ENCODE measurements at places on chromosomes 7 and 10.

GRCh38 chr10:107727767-107728317 lies 563.3 kb upstream of the SORCS1 start:
- DNase-seq = no peak

- DNase-seq = no peak
Observed at GRCh38 chr7:28179120-28180030, 1.2 kb downstream of the JAZF1 start.

- no peak for DNase-seq
Observed at GRCh38 chr7:94374721-94375566, 19.8 kb upstream of the COL1A2 start.

GRCh38 chr10:19656420-19657042 lies 159.7 kb upstream of the PLXDC2 start:
- DNase-seq = no peak

GRCh38 chr7:55533050-55533728 lies 39.1 kb downstream of the VOPP1 start:
- no peak for DNase-seq

- no peak for DNase-seq
Observed at GRCh38 chr7:50262916-50263690, 41.4 kb upstream of the IKZF1 start.

- DNase-seq = no peak
Observed at GRCh38 chr10:44913350-44914081, 2.4 kb downstream of the TMEM72 start.

GRCh38 chr10:131446171-131446570 lies 134.7 kb upstream of the TCERG1L start:
- no peak for DNase-seq

DNA sequence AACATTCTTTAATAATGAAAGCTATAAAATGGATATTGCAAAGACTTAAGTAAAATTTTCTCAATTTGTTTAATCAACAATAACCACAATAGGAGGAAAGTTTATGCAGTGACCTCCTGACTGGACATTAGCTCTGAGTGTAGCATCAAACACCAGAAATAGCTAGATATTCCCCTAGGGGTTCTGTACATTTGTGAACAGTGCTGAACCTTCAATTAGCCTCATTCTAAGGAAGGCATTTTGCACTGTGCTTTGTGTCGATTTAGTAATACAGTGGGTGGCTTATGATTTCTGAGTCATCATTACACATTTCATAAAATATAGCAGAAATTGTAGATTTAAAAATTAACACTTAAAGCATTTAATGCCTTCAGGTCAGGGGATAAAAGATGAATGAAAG lies 367.3 kb upstream of the PCDH15 start:
- DNase-seq = no peak

DNA sequence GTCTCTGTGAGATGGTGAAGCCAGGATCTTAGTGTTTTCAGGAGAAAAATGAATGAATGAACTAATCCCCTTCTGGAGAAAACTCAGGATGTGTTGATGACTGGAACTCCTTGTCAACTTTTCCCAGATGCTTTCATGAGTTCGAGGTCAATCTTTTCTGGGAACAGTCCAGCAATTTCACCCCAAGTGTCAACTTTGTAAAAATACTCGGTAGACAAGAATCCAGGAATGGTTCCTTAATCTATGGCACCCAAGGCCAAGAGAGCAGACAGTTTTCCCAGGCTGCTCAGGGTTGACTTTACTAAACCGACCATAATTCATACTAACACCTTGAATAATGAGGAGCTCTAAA lies 31.1 kb upstream of the LYZL1 start:
- DNase-seq = no peak

DNA sequence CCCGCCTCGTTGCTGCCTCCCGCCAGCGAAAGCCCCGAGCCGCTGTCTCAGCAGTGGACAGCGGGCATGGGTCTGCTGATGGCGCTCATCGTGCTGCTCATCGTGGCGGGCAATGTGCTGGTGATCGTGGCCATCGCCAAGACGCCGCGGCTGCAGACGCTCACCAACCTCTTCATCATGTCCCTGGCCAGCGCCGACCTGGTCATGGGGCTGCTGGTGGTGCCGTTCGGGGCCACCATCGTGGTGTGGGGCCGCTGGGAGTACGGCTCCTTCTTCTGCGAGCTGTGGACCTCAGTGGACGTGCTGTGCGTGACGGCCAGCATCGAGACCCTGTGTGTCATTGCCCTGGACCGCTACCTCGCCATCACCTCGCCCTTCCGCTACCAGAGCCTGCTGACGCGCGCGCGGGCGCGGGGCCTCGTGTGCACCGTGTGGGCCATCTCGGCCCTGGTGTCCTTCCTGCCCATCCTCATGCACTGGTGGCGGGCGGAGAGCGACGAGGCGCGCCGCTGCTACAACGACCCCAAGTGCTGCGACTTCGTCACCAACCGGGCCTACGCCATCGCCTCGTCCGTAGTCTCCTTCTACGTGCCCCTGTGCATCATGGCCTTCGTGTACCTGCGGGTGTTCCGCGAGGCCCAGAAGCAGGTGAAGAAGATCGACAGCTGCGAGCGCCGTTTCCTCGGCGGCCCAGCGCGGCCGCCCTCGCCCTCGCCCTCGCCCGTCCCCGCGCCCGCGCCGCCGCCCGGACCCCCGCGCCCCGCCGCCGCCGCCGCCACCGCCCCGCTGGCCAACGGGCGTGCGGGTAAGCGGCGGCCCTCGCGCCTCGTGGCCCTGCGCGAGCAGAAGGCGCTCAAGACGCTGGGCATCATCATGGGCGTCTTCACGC lies 825 bp downstream of the ADRB1 start:
- no peak for DNase-seq

DNA sequence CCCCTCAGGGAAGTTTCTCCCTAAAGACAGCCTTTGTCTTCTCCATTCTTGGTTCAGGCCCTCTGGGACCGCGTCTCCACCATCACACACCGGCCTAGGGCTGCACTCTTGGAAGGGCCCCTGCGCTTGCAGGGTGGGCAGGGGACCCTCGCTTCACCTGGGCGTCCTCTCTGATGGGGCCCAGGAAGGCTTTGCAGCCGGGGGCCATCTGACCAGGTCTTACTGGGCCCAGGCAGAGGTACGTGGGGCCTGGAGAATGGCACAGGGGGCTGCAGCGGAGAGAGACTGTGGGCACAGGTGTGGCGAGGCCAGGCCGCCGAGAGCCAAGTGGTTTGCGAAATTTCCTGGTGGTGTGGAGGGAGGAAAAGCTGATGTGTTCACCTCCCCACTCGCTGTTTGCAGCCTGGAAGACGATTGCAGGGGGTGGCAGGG lies 44.4 kb downstream of the ALOX5 start:
- no peak for DNase-seq

DNA sequence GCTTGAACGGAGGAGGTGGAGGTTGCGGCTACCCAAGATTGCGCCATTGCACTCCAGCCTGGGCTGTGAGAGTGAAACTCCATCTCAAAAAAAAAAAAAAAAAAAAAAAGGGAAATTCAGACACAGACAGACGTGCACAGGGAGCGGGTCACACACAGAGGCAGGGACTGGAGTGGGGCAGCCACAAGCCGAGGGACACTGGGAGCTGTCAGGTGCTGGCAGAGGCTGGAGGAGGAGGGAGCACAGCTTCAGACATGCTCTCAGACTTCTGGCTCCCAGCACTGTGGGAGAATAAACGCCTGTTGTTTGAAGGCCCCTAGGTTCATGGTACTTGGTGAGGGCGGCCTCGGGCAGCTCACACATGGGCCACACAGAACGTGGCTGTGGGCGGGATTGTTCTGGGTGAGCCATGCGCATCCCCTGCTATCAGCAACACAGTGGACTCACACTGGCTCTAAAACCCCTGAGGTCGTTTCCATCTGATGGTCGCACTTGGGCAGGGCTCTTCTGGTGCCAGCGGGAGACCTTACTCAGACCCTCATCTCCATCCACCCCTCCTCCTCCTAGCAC lies 375.9 kb downstream of the DNAJB6 start:
- DNase-seq = no peak

DNA sequence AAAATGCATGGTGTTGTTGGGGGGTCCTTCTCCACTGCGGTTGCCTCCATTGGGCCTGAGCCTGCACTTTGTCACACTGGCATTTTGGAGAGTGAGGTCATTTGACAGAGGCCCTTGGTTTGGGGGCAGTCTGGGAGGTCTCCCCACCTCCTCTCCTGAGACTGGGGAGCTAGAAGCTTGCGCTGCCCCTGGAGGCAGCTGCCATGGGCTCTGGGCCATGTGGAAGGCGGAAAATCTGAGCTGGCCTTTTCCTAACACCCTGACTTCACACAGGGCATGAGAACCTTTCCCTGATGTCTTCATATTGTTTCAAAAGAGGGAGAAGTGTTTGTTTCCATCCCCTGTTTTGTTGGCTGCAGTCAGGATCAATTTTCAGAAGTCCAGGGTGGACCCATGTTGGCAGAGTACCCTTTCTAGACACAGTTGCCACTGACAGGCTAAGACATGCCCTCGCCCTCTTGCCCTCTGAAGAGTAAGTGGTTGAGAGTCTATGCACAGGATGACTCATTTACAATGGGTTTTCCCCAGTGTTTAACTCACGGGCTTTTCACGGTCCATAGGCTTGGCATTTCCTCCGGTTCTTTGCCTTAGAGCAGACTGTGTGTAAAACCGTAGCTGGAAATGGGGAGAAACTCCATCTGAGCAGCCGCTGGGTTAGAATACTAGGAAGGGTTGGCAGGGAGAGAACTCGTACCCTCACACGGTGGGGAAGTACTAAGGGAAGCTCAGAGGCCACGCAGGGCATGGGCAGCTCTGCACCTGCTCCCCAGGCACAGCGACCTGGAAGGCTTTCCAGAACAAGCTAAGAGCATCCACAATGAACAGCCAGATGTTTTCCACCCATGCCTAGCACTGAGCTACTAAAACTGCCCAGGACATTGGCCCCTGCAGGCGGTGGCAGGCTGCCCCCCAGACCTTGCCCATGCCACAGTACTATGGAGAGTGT lies 655.0 kb downstream of the SDK1 start:
- no peak for DNase-seq

DNA sequence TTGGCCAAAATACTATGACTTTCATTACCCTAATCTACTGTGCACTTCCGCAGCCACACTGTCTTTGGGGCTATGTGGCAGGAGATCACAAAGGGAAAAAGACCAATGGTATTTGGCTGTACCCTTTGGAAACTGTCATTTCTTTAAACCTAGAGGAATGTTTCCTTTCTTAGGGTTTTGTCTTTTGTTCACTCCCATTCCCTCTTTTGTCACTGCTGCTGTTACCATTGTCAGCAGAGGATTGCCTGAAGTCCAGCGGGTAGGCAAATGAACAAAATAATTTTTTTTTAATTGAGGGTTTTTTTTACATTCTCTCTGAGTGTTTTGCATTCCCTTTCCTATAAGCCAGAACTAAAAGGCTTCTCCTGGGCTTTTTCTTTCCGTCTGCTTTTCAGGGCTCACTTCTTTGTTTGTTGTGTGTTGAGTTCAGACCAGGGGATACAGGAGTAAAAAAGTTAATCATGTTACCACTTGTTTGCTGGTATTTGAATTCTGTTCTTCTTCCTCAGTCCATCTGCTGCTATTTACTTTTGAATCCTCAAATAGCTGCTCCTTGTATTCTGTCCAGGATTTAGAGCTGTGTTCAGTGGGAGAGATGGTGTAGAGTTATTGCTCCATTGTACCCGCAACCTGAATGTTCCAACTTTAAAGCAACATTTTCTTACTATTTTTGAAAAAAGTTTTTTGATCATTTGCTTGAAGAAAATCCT lies 374.6 kb downstream of the SUGCT start:
- no peak for DNase-seq

GRCh38 chr10:22662733-22663330 lies 51.5 kb downstream of the PIP4K2A start:
- no peak for DNase-seq

GRCh38 chr7:106367018-106367420 lies 82.2 kb upstream of the NAMPT start:
- no peak for DNase-seq

DNA sequence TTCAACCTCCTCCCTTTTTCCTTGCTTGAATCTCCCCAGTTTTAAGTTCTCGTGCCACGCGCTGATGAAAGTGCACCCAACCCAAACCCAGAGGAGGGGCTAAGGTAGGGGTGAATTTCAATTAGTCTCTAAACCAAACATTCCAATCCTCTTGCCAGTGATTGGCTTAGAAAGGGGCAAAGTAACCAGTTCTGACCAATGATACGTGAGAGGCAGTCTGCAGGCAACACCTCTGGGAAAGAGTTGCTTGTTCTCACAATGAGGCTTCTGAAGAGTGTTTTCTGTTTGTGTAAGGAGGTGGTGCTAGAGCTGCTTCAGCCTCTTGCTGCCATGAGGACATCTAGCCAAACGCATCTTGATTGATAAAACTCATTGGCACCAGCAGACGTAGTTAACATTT lies 21.8 kb downstream of the SLC35G1 start:
- no peak for DNase-seq

- no peak for DNase-seq
Observed at GRCh38 chr10:132117146-132117545, 51.4 kb downstream of the JAKMIP3 start.

DNA sequence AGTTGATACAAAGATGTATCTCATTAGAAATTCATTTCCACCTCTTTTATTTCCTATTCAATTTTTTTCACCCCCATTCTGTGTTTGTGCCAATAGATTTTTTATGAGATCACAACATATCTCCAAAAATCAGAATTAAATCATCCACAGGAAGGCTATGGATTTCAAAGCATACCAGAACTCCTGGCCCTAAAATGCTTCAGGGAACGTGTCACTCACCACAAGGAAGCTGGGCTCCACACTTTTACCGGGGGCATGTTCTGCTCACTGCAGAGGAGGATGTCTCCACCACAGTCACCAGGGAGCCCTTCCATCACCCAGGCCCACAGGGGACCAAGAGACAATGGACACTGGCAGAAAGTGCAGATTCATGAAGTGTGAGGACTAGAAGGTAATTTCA lies 456.8 kb downstream of the KCNMA1 start:
- DNase-seq = no peak

DNA sequence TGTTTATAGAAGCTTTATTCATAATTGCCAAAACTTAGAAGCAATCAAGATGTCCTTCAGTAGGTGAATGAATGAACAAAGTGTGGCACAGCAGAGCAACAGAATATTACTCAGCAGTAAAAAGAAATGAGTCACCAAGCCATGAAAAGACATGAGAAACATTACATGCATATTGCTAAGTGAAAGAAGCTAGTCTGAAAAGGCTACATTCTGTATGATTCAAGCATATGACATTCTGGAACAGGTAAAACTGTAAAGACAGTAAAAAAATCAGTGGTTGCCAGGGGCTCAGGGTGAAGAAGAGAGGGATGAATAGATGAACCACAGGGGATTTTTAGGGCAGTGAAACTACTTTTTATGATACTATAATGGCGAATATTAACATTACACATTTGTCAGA lies 80.9 kb upstream of the APBB1IP start:
- DNase-seq = no peak
